Chondrocyte (in vitro differentiated cells): ENCODE measurements at places on chromosomes 11 and 22. TPM values are rescaled to one million over a fixed set of nuclear protein-coding genes. Genes with fewer than 3 reads are reported as not detected.

The IGSF9B gene
- total RNA-seq = 8.4 to 18.3 TPM (median 9.3 TPM) in 3 replicates

DNA sequence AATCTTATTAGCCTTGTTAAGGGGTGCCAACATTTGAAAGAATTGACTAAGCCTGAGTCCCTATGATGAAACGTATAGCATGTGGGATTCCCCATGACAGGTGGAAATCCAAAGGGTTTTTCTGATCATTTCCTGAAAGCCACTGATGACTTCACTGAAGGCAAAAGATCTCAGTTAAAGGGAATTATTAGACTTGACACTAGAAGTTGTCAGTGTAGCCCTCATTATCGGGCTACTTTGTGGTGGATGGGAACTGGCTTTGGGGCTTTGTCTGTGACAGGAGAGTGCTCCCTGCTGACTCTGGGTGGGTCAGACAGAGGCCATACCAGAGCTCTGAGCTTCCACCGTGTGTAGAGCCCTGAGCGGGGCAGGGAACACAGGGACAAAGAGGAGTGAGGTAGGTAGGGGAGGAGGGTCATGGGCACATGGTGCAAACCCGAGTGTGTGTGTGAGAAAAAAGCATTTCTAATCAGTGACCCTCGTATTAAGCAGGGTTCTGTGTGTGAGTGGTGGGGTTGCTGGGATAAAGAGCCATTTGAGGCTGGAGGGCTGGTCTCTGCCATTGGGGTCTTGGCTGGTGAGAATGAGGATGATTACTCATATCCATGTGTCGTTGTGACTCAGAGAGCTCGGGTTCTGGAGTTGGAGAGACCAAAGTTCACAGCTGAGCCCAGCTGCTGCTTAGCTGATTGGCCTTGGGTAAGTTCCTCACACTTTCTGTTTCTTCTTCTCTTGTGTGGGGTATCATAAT, 101.1 kb downstream of the GRIK4 start:
- no peak overlapping the region for H3K4me3 ChIP-seq
- no peaks in the 10 kb centered on the region for H3K4me1 ChIP-seq
- peaks cover 3% of the 10 kb centered on the region for H3K36me3 ChIP-seq
- no peak for DNase-seq
- peaks cover 6% of the 10 kb centered on the region for H3K27me3 ChIP-seq

GRCh38 chr11:70547821-70548670, 149.7 kb downstream of the CTTN start:
- no peak for DNase-seq
- H3K27me3 ChIP-seq = peaks cover 13% of the 10 kb centered on the region
- no peaks in the 10 kb centered on the region for H3K36me3 ChIP-seq

DNA sequence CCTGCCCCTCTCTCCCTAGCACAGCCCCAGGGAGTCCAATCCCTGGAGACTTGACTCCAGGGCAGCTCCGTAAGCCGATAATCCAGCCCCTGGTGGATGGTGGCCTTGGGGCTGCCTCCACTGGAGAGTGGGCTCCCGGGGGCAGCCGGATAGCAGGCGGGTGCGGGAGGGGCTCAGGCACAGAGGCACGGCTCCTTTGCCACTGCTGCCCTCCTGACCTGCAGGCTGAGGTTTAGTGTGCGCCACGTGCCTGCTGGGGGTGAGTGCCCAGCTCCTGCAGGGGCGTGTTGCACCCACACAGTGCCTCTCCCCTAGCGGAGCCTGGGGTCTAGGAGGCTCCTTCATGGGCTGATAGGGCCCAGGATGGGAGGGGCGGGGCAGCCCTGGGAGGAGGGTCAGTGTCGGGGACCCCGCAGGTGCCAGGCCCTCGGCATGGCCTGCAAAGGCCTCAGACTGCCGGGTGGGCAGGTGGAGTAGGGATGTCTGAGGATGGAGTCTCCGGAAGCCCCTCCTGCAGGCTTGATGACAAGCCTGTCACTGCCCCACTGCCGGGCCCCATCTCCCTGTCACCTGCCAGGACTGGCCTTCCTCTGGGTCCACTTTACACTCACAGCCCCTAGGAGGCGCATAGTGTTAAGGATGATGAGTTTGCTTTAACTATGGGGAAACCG, 5.6 kb downstream of the DUSP8 start:
- no peak overlapping the region for H3K4me3 ChIP-seq
- H3K4me1 ChIP-seq = peaks cover 21% of the 10 kb centered on the region
- peak; percentile 85 for DNase-seq
- no peak overlapping the region for H3K27ac ChIP-seq
- no peaks in the 10 kb centered on the region for H3K36me3 ChIP-seq

DNA sequence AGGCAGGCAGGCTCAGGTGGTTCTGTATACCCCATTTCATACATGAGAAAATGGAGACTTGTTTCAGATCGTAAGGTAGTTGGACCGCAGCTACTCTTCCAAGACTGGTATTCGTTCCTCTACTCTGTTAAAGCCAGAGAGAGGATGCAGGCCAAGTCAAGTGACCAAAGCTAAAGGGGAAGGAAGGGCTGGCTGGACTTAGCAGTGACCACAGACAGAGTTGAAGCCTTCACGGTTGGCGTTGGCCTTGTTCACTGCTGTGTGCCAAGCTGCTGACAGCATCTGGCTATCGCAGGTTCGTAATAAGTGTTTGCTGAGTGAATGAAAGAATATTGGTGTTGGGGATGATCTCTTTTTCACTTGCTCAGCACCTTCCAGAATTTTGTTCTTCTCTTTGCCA, 64.2 kb downstream of the PTPRJ start:
- no peak for DNase-seq
- no peak overlapping the region for H3K27ac ChIP-seq
- H3K27me3 ChIP-seq = no peaks in the 10 kb centered on the region
- no peak overlapping the region for H3K4me3 ChIP-seq
- peaks cover 17% of the 10 kb centered on the region for H3K4me1 ChIP-seq

DNA sequence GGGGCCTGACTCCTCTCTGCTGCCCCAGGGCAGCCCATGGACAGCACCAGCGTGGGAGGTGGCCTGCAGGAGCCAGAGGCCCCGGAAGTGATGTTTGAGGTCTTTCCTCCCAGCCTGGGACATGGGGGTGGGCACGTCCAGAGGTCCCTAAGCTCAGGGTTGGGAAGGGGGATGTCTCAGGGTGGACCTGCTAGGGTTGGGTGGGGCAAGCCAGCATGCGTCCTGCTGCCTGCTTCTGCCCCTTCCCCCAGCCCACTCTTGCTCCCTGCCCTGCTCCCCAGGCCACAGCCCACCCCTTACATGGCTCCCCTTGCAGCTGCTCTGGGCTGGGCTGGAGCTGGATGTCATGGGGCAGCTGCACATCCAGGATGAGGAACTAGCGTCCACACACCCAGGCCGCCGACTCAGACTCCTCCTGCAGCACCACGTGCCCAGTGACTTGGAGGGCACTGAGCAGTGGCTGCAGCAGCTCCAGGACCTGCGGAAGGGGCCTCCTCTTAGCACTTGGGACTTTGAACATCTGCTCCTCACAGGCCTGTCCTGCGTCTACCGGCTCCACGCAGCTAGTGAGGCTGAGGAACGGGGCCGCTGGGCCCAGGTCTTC, 1.3 kb downstream of the FAM180B start:
- DNase-seq = peak; percentile 89
- H3K36me3 ChIP-seq = peaks cover 13% of the 10 kb centered on the region
- no peak overlapping the region for H3K27ac ChIP-seq
- H3K4me1 ChIP-seq = no peaks in the 10 kb centered on the region
- H3K27me3 ChIP-seq = peaks cover 10% of the 10 kb centered on the region

DNA sequence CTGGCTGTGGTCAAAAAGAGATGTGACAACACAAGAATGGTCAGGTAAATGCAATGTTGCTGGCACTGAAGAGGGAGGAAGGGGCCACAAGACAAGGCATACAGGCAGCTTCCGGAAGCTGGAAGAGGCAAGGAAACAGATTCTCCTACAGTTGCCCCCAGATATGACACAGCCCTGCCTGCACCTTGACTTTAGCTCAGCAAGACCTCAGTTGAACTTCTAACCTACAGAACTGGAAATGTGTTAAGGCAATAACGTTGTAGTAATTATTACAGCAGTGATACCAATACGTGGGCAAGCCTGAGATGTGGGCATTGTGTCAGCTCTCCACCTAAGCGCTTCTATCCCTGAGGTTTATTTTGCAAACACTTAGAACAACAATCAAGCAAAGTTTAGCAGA, 4.2 kb upstream of the KIAA0930 start:
- H3K4me3 ChIP-seq = no peak overlapping the region
- no peaks in the 10 kb centered on the region for H3K36me3 ChIP-seq
- no peak for DNase-seq
- peak overlapping the region; percentile 98 for H3K27ac ChIP-seq

DNA sequence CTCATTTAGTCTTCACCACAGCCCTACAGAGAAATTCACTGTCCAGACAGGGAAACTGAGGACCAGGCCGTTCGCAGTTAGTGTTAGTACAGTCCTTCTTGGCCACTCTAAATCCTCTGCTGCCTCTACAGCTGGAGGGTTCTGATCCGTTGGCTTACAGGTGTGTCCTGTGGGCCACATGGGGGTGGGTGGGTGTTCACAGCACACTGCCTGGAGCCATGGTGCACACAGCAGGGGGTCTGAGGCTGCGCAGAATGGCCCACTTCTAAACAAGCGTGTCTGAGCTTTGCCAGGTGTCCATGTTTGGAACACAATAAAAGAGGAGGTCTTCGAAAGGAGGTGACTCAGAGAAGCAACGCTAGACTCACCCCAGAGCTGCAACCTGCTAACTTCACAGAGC, 249.0 kb downstream of the ST3GAL4 start:
- no peak overlapping the region for H3K27ac ChIP-seq
- no peak for DNase-seq
- no peaks in the 10 kb centered on the region for H3K36me3 ChIP-seq
- H3K4me1 ChIP-seq = peaks cover 9% of the 10 kb centered on the region
